Tongue (tissue), 3 donors: ENCODE measurements at places on chromosomes 11 and 22.

- DNase-seq: no peak
These were observed 18.5 kb downstream of the MYH9 start for GRCh38 chr22:36369004-36369921.

GRCh38 chr11:112555491-112556364, 295.1 kb upstream of the PLET1 start:
- DNase-seq: peak; percentile 64

DNA sequence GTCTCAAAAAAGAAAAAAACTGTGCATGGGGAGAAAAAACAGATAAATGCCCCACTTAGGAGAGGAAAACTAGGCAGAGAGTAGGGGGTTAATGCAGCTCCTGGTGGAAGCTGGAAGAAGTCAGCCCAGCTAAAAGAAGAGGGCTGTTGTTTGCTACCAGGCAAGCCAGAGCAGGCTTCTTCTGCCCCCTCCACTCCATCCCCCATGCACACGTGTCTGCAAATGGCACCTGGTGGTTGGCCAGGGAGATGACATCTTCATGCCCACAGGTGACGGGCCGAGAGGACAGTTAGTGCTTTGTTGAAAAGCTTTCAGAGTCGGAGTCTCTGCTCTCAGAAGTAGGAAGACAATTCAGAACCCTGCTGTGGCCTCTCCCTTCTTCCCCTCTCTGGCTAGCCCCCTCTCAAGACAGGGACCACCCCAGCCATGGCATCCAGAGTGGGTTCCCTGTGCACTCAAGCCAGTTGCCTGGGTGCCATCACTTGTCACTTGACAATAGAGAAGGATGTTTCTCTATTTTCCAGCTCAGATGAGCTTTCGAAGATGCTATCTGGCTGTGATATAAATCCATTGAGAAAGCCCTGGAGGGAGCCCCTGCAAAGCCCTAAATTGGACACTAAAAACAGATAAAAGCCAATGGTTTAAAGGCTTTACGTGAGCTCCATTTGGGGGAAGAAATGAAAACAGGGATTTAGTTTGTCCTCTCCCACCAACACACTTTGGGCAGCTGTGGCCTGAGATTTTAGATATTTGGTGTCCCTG, 142.0 kb downstream of the TRIM29 start:
- no peak for DNase-seq

DNA sequence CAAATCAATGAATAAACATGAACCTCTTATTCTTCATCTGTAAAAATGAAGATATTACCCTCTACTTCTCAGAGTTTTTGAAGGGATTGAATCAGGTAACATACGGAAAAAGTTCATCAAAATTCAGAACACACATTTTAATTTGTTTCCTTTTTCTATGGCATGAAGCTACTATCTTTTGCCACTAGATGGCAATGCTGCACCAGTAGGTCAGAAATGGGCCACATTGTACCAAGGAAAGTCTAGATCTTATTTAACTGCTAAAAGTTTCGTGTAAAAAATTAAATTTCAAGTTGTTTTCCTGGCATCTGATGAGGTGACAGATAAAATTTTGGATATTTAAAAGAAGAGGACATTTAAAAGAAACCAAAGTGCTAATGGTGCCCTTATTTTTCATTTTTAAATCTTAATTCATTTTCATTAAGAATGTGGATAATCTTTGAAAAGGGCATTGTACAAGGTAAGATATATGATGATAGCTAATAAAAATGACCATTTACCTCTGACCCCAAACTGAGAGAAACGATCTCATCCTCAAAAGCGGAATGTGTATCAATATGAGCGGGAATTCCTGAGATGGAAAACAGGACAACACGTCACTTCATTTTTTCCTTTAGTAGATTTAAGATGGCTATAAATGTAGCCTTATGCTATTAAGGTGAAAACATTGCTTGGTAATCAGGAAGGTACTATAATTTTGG, 16.1 kb downstream of the ALKBH8 start:
- peak; percentile 69 for DNase-seq

- peak; percentile 84 for DNase-seq
These were observed 213.3 kb downstream of the FAM76B start for GRCh38 chr11:95576146-95576845.

DNA sequence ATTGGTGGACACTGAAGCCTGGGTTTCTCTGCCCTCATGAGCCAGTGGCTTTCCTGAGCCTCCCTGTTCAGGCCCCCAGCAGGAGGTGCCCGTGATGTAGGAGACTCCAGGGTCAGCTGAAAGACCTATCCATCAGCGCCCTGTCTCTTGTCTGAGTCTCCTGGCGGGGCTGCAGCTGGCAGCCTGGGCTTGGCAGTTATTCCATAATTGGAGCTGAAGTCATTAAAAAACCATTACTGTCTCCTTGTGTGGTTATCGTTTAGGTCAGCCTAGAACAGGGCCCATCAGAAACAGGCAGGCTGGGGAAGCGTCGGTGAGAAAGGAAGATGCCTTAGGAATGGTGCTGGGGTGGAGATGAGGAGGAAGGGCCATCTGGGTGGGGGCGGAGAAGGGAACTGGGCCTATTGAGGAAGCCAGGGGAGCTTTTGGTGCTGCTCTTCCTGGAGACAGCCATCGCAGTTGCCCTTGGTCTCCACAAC, 5.0 kb downstream of the TUB start:
- DNase-seq: peak; percentile 51

- DNase-seq: no peak
These were observed 31.8 kb upstream of the RAPSN start for GRCh38 chr11:47480762-47481161.

GRCh38 chr11:33172345-33172744, 11.1 kb upstream of the CSTF3 start:
- DNase-seq: no peak

DNA sequence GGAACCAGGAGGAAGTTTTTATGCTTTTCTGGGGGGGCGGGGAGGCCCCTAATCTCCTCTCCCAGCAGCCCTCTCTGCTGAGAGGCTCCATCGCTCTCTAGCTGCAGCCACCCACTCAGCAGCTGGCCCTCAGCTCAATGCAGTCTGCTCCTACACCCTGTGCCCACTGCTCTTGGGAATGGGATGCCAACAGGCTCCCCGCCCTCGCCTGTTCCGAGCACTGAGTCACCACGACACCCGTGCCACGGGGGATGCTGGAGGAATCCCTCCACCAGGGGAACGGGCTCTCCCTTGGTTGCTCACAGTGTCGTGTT, 23.5 kb upstream of the SUSD2 start:
- peak; percentile 59 for DNase-seq
